ENCODE measurements at places on chromosomes 2 and 18.
A peak's percentile ranks its signal among the peaks of the same experiment; 100 is the strongest.

DNA sequence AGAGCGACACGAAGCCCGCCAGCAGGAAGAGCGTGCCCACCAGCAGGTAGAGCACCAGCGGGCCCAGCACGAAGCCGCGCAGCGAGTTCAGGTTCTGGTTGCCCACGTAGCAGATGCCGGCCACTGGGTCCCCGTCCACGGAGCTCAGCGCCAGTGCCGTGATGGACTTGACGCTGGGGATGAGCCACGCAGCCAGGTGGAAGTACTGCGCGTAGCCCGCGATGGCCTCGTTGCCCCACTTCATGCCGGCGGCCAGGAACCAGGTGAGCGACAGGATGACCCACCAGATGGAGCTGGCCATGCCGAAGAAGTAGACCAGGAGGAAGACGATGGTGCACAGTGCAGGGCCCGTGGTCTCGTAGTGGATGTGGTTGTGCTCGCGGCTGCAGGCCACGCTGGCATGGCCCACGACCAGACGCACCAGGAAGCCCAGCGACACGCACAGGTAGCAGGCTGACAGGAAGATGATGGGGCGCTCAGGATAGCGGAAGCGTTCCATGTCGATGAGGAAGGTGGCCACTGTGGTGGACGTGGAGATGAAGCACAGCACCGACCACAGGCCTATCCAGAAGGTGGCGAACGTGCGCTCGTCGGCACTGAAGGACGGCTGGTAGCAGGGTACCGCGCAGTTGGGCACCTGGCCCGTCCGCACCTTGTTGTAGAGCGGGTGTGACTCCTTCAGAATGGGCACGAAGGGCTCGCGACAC lies 2.1 kb downstream of the FZD5 start:
- DNase-seq, result no peak

- DNase-seq, result no peak
These were observed 75.0 kb downstream of the TPO start for GRCh38 chr2:1488181-1488671.

GRCh38 chr2:111671426-111672150 lies 212.4 kb downstream of the ANAPC1 start:
- no peak for DNase-seq

DNA sequence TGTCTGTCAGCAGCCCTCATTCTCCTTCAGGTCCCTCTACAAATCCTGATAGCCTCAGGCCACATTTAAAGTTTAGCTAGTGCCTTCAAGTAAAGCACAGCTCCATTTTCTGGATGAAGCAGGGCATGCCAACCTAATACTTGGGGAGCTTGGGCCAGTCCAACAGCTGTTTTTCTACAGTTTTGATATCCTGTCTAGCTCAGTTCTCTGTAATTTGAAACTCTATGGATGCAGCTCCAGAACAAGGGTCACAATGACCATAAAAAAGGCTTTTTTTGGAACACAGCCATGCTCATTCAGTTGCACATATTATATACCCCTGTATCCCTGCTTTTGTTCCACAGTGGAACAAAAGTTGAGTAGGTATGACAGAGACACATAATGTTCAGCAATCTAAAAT lies 373.5 kb downstream of the SUCLG1 start:
- no peak for DNase-seq

DNA sequence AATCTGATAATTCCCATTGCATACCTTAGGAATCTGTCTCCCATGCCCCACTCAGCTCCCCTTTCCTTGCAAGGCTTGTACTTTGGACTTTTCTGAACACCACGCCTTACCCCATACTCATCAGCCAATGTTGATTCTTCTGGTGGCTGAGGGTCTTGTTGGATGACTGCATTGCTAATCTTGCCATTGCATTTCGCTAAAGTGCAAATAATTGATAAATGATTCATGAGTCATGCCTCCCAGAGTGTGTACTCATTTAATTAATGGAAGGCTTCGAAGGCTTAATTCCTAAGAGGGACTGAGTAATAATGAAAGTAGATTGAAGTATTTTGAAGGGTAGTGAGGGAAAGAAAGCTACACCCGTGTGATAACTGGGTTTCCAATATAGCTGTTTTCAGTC lies 28.0 kb upstream of the PPP1R1C start:
- no peak for DNase-seq

DNA sequence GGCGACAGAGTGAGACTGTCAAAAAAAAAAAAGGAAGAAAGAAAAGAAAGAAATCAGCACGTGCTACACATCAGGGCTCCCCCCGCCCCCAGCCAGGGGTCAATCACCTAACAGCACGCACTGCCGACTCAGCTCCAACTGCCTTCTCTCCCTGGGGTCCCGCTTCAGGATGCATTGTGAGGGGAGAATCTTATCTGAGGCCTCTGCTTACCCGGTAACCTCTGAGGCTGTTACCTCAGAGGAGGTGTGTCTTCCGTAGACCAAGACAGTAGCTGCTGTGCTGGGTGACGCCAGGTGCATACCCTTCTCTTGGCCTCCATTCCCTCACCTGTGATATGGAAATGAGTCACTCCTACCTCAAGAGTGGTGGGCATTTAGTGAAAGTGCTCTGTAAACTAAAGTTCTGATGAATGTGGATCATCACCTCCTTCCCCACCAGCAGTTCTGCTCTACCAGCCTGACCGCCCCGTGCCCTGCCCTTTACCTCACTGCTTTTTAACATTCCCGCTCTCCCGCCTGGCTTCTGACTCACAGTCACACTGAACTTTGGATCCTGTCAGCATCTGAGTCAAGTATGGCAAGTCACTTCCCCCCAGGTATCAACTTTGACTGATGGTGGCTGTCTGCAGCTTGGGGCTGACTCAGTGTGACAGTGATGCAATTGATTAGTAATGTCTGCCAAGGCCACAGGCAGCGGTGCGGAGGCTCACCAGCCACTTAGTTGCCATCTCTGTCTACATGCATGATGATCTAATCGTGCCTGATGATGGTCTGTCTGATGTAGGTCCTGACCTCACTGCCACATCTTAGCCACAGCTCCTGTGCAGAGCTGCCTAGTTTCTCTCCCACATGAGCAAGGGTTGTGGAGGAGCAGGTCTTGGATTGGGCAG lies 20.1 kb downstream of the ARID5A start:
- DNase-seq, result no peak

- DNase-seq, result no peak
These were observed 803.6 kb upstream of the FANCL start for GRCh38 chr2:59044736-59045135.

GRCh38 chr2:202158796-202159195 lies 79.6 kb downstream of the SUMO1 start:
- DNase-seq, result no peak

DNA sequence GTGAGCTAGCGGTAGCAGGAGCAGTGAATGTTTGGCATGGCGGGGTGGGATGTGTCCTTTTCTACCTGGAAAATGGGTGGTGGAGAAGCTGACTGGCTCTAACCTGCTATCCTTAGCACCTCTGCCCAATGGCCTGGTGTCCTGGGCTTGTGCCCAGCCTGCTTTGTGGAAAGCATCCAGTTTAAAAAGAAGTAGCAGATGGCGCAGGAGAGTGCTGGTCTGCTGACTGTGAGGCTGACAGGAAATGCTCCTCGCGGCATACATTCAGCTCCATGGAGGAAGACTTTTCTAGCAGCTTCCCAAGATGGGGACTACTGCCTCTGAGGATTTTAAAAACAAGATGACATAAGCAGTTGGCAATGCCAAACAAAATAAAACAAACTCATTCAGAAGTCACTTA lies 56.2 kb upstream of the LYPD6B start:
- DNase-seq, result no peak

GRCh38 chr18:48600456-48601090 lies 61.7 kb downstream of the CTIF start:
- DNase-seq, result no peak

DNA sequence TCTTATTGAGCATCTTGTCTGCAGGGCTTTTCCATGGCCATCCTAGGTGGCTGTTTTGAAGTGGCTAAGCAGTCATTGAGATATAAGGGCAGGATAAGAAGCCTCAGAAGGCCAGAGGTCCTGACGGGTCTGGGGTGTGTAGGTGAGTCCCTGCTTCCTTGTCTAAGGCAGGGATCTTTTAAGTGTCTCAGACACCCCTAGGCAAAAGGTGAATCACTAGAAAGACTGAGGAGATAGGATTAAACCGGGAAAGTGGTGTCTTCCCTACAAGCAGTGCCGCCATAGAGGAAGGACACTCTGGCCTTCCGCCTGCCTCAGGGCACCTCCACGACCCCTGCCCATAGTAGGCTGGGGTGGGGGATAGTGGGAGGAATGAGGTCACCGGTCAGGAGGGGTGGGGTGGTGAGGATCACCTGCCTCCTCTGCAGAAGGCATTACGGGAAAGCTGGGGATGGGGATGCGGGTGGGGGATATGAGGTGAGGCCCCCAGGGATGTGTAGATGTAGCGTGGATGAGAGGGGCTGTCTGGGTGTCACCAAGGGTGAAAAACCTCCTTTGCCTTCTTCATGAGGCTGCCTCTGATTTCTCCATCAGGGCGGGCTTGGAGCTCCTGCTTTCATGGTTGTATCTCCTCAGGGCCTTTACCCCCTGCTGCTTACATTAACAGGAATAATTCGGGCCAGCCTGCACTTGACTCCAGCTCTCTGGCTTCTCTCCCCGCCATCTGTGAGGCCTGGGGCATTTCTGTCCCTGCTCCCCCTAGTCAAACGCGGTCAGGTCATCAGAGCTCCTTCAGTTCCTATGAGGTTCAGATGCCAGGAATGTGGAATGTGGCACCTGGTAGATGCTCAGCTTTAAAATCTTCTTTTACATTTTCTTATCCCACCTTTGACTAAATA lies 244.0 kb downstream of the DYSF start:
- no peak for DNase-seq

DNA sequence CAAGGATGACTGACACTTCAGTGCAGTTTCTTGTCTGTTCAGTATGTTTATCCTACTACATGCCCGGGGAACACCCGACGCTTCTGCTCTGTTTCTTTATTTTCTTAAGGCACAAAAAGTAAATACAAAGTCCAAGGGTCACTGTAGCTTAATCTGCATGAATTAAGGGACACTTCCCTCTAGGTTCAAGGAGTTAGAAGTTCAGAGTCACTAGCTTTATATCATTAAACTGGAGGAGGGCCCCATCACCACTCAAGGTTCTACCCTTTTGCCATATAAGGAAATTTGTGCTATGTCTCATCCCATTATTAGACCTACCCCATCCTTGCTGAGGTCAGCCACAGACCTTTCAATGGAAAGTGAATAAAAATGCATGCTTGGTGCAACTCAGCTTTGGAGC lies 27.6 kb upstream of the RMDN2 start:
- DNase-seq, result no peak

DNA sequence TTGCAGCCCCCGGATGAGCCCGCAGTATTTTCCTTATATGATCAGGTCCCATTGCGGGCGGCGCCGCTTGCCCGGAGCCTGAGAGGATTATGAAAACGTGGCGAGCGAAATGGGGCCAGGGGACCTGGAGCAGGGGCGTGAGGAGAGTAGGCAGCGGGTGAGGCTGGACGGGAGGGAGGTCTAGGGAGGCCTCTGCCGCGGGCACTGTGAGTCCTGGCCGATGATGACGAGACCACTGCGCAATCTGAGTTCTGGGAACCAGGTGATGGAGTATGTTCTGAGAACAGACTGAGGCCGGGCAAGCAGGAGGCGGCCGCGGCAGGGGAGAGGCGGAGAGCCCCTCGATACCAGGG lies 790 bp upstream of the ACAA2 start:
- peak; percentile 44 for DNase-seq

- DNase-seq, result no peak
These were observed 444.7 kb downstream of the THSD7B start for GRCh38 chr2:137210039-137210438.

DNA sequence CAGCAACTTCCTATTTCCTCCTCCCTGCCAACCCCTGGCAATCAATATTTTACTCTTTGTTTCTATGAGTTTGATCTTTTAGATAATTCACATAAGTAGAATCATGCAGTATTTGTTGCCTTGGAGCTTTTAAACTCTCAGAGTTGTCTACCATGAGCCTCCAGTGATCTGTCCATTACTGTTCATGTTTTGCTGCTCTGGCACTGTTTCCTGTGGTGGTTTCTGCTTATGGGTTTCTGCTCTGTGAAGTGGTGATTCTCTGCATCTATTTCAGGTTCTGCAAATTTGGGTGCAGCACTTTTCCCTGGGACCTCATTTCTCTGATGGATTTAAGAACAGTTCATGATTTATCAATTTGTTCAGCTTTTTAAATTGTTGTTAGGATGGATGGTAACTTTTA lies 908.1 kb upstream of the FANCL start:
- no peak for DNase-seq

- DNase-seq, result no peak
These were observed 162.3 kb upstream of the ZEB2 start for GRCh38 chr2:144682248-144682647.

DNA sequence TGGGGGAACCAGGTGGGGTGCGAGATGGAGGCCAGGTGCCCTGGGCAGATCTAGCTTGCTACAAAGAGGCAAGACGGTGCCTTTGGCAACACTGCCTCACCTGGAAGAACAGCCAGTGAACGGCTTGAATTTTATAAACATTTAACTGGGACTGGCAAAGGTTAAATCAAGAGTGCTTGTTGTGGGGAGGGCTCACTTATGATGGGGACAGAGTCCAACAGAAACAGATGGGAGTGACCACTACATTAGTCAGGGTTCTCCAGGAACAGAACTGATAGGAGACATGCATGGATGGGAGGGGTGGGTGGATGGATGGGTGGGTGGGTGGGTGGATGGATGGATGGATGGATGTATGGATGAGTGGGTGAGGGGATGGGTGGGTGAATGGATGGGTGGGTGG lies 19.2 kb downstream of the ODC1 start:
- no peak for DNase-seq

GRCh38 chr2:73307720-73308119 lies 14.4 kb upstream of the EGR4 start:
- no peak for DNase-seq

GRCh38 chr2:141610564-141611175 lies 520.1 kb downstream of the LRP1B start:
- DNase-seq, result no peak

DNA sequence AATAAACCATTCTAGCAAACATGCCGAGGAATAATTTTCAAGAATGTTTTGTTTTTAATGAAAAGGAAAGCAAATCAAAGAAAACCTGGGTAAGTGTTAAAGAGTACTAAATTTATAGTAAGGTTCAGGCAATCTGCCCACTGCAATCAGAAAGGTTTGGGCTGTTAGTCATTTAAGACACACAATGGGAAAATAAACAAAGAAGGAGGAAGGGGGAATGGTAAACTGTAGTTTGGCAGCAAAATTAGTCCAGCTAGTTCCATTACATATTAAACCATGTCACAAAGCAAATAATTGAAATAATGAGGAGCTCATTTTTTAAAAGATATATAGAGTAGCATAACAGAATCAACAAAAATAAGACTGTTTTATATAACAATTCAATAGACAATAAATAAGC lies 87.5 kb upstream of the COPS8 start:
- no peak for DNase-seq

DNA sequence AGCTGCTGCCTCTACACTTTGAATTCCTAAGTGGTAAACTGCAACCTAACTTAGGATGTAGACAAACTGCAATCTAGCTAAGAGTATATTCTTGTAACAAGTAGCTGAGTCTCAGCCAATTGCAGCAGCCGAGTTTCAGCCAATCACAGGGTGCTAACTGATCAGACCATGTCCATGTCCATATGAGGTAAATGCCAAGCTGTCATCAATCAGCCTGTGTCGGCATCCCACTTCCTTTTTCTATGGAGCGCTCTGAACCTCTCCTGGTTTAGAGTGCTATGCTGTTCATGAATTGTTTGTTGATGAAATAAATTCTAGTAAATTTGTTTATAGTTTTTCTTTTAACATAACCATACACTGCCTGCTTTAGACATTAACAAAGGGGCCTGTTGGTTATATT lies 408.8 kb downstream of the NBAS start:
- DNase-seq, result no peak

Measured in AML-193 (cell line).